ENCODE measurements at places on chromosomes 3 and 15.

DNA sequence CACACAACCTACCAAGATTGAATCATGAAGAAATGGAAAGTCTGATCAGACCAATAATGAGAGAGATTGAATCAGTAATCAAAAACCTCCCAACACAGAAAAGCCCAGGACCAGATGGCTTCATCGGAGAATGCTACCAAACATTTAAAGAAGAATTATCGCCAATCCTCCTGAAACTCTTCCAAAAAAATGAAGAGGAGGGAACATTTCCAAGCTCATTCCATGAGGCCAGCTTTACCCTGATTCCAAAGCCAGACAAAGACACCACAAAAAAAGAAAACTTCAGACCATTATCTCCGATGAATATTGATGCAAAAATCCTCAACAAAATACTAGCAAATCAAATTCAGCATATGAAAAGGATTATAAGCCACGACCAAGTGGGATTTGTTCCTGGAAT, 94.1 kb downstream of the SENP2 start:
- DNase-seq, result no peak

GRCh38 chr3:188491276-188491687, 337.3 kb downstream of the LPP start:
- no peak for DNase-seq

GRCh38 chr3:44414517-44415090, 62.9 kb downstream of the ZNF445 start:
- no peak for DNase-seq

- DNase-seq, result peak; percentile 36
Measured at GRCh38 chr3:24829011-24829581, 334.4 kb upstream of the THRB start.

- no peak for DNase-seq
Measured at GRCh38 chr3:4772858-4773257, 206.4 kb upstream of the BHLHE40 start.

DNA sequence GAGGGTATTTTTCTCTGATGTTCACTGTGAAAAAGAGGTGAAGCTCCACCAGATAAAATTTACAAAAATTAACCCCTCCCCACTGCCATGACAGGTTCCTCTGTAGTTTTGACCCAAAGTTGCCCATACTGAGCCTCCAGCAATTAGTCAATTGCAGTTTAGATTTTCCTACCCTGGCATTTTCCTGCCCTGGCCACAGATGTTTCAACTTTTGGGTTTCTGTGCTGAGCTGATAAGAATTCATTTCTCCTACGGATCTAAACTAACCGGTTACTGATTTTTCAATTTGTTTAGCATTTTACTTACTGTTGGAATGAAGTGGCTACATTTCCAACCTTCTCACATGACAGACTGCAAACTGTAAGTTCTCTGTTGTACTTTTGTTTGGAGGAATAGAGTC, 1346.1 kb upstream of the EPHA6 start:
- no peak for DNase-seq

GRCh38 chr15:44128443-44128842, 66.6 kb downstream of the FRMD5 start:
- DNase-seq, result no peak

- no peak for DNase-seq
Measured at GRCh38 chr15:69515926-69516325, 63.3 kb downstream of the RPLP1 start.

DNA sequence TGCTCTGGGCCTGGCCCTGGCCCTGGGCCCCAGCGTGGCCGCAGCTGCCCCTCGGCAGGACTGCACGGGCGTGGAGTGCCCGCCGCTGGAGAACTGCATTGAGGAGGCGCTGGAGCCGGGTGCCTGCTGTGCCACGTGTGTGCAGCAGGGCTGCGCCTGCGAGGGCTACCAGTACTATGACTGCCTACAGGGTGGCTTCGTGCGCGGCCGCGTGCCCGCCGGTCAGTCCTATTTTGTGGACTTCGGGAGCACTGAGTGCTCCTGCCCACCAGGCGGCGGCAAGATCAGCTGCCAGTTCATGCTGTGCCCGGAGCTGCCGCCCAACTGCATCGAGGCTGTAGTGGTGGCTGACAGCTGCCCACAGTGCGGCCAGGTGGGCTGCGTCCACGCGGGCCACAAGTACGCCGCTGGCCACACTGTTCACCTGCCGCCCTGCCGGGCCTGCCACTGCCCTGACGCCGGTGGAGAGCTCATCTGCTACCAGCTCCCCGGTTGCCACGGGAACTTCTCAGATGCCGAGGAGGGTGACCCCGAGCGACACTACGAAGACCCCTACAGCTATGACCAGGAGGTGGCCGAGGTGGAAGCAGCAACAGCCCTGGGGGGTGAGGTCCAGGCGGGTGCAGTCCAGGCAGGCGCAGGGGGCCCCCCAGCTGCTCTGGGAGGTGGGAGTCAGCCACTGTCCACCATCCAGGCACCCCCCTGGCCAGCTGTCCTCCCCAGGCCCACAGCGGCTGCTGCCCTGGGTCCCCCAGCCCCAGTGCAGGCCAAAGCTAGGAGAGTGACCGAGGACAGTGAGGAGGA, 21.7 kb downstream of the FBLN2 start:
- DNase-seq, result no peak

DNA sequence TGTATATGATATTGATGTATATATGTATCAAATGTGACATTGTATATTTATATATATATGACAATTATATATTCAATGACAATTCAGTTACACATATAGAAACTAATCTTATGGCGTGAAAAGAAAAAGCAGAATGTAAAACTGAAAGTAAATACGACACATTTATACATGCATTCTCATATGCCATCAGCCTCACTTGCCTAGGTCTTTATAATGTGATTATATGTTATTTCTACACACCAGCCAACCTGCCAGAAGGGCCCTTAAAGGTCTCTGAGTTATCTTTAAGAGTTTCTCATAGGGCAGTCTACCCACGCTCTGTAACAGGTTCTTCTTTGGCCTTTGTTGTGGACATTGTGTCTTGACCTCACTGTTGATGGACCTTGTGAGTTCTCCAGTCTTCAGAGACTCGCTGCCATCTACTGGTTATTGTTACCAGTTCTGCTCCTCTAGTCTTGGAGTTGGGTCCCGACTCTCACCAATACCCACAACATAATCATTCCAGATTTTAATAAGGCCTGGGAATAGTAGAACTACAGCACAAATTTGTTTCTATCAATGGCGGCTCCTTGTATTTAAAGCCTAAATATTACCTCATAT, 371.5 kb upstream of the GOLIM4 start:
- peak; percentile 5 for DNase-seq

DNA sequence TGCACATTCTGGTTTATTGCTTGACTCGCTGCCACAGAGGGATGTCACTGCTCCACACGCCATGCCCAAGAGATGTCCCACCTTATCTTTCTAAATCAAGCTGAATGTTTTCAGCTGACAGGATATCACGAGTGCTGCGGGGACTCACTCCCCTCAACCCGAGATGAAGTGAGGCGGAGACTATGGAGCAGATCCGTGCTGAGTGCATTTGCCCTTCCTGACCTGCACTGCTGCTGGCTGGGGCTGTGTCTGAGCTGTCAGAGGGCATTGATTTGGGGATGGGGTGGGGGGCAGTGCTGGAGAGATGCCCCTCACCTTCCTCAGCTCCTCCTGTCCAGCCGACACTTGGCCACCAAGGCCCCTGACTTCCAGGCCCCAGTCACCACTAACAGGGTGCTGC, 40.5 kb upstream of the CSPG4 start:
- DNase-seq, result no peak

GRCh38 chr3:197312431-197312830, 14.0 kb upstream of the DLG1 start:
- DNase-seq, result no peak

DNA sequence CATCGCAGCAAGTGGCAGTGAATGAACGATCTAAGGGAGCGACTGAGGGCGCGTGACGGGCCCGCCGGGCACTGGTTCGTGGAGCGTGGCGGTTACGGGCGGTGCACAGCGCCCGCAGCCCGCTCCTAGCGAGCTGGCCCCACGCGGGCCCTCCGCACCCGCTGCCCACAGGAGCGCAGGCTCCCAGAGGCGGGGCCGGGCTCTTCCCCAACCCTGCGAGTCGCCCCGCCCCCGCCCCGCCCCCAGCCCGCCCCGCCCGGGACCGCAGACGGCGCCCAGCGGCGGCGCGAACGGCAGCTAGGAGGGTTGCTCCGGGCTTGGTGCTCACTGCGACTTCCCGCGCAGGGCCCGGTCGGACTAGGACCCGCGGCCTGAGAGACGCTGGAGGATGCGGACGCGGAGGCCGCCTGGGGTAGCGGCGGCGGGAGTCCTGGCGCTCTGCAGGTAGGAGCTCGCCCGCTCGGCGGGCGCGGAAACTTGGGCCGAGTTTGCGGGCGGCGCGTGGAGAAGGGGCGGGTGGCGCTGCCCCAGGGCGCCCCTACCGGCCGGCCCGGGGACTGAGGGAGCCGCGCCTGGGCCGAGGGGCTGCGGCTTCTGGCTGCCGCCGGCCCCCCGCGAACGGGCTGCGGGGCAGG, at the start of gene C15orf39:
Gene C15orf39 (plus strand): TSS at position 267 of the 635 bp plus-strand sequence. CDS start 4,167 bp downstream, outside the sequence.
- peak; percentile 29 for DNase-seq

GRCh38 chr3:111667621-111668239, 72.6 kb upstream of the ZBED2 start:
- DNase-seq, result no peak

DNA sequence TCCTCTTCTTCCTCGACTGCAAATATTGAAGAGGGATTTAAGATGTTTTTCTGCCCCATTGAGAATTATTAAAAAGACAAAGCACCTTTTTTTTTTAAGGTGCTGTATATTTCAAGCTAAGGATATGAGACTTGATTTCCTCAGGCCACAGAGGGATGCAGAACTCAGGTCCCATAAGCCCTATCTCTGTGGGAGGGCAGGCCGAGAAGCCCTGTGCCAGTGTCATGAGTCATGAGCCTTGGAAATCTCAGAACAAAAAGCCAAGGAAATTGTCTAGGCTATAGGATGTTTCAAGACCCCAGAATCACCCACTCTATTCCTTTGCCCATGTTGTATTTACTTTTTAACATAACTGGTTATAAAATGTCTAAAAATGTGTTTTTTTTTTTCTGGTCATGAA, 7.3 kb downstream of the ESYT3 start:
- DNase-seq, result no peak

- DNase-seq, result no peak
Measured at GRCh38 chr15:39631357-39631756, 50.5 kb downstream of the THBS1 start.

- no peak for DNase-seq
Measured at GRCh38 chr3:167653155-167653554, 587 bp downstream of the WDR49 start.

GRCh38 chr3:38651153-38651789, 1.8 kb upstream of the SCN5A start:
- no peak for DNase-seq

- no peak for DNase-seq
Measured at GRCh38 chr15:56968821-56969220, 50.4 kb downstream of the TCF12 start.

DNA sequence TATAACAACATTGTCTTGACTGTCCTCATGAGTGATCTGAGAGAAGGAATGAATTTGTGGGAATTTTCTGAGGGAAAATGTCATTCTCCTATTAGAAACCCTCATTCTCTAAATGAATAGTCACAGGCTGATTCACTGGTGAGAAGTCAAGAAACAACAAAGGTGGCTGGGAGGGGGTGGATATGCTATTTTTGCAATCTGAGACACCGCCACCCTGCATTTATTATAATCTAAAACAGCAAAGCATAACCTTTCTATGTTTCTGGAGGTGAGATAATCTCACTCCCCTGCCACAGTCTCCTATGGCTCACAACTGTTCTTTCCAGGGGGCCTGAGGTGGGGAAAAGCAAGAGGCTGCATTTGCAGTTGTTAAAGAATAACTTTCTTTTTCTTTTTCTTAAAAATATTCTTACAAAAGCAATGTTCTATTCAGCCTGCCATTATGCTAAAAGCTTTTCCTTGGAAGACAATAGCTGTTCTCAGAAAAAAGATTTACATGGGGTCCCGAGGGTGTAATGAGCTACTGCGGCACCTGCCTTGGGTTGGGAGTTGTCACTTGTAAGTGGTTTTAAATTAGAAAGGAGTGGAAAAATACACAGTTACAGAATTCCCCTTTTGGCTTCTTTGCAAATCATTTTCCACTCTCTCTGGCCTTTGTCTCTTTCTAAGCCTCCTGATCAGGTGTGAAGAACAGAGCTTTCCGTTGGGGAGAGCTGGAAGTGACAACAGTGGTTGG, 220.9 kb downstream of the AGBL1 start:
- no peak for DNase-seq

DNA sequence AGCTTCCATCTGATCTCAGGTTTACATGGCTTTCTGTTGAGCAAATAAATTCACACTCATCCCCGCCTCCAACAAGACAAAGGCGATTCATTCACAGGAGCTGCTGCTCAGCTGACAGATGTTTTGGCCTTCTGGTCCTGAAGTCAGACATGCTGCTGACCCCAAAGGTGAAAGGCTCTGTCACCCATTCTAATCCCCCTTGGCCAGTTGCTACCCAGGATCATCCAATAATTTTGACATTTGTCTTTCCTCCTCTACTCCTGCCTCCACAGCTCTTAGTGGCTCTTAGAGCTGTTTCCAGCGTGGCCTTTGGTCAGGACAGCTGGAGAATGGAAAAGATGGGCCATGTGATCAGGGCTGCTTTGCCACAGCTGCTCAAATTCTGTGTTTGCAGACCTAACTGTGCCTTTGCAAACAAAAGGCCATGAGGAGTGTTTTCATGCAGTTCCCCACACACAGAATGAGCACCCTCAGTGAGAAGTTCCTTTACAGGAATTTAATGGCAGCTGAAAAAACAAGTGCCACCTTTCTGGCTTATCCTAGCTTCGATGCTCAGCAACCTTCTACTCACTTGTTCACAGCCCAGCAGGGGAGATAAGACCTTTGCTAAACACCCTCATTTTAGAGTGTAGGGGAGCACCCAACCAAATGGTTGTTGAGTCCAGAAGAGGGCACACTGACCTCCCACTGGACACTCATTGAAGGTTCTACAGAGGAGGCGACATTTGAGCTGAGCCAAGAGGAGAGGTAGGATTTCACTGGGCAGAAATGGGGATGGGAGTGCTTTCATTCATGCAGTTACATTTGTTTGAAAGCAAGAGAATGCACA, 39.0 kb downstream of the CYP19A1 start:
- peak; percentile 54 for DNase-seq

GRCh38 chr15:87145696-87146095, 1066.0 kb downstream of the AGBL1 start:
- no peak for DNase-seq

GRCh38 chr15:22237891-22238275, 157.6 kb downstream of the OR4M2 start:
- no peak for DNase-seq

DNA sequence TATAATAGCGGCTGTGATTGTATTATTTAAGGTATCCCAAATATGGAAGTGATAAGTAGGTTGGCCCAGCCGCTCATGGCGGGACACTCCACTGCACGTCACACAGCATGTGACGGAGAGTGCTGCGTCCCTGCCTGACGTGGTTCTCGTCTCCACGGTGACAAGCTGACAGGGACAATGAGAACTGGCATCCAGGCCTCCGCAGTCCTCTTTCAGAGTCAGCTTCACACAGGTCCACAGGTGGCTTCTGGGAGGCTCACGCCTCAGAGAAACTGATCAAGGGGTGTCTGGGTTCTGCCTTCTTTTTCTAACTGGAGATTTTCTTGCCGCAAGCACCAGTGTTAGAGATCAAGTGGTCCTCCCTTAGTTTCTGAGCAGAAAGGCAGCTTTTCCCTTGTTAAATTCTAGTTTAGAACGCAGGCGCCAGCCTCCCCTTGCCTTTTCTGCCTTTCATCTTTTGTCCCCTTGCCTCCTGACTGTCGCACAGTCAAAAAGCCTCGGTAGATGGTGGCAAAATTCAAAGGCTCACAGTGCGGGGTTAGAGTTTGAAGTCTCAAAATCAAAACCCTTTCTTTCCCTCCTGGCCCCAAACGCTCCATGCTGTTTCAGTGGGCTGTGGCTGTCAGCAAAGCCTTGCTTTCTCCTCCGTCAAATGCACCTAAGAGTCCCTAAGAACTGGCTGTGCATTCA, 120.9 kb downstream of the ATP10A start:
- no peak for DNase-seq

GRCh38 chr3:148075771-148076716, 621.7 kb upstream of the AGTR1 start:
- peak; percentile 9 for DNase-seq

Measured in NCI-H1092 (cell line).